Smooth muscle cell of bladder (primary cell): ENCODE measurements at places on chromosomes 5 and 9. TPM values are rescaled to one million over a fixed set of nuclear protein-coding genes. Genes with fewer than 3 reads are reported as not detected.

SLC27A6 gene
- 0.09 and 0.28 TPM in 2 replicates for total RNA-seq

SPINK4 gene
- 0.74 and 2.6 TPM in 2 replicates for total RNA-seq

ZNF367 gene
- total RNA-seq, result 0.37 and 0.43 TPM in 2 replicates

PTGES gene
- 92.9 and 108 TPM in 2 replicates for total RNA-seq

HSD17B4 gene
- 230 and 234 TPM in 2 replicates for total RNA-seq

GMCL2 gene
- not detected in 2 replicates for total RNA-seq

FBP2 gene
- total RNA-seq, result not detected in 2 replicates
